Neural progenitor cell (in vitro differentiated cells): ENCODE measurements at places on chromosomes 3 and 15.
A peak's percentile ranks its signal among the peaks of the same experiment; 100 is the strongest.

- no peak for DNase-seq
Observed at GRCh38 chr3:109825971-109826810, 488.8 kb upstream of the DPPA4 start.

DNA sequence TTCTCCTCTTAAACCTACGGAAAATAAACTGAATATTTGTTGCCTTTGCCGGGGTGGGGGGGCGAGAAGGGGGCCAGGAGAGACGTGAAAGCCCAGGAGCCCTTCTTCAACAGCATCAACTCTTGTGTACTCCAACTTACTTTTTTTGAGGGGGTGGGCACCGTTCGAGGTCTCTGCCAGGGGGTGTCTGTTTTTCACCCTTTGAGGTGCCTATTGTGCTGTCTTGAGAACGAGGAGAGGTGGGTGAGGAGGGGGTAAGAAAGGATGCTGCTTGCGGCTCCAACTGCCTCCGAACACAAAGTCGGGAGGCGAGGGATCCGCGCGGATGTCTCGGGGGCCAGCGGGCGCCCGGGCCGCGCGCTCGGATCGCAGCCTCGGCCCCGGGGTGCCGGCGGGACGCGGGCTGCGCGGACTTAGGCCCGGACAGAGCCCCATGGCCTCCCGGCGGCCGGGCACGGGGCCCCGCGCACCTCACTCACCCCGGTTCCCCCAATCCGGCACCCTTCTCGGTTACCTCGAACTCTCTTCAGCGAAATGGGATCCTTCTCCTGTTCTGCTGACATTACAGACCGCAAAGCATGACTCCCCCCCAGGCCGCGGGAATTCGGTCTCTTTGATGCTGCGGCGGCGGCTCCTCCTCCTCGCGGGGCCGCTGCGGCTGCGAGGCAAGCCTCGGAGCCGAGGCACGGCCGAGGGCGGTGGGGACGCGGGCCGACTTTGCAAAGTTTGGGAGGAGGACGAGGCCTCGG, 650 bp downstream of the PYGO1 start:
- DNase-seq: peak; percentile 79

DNA sequence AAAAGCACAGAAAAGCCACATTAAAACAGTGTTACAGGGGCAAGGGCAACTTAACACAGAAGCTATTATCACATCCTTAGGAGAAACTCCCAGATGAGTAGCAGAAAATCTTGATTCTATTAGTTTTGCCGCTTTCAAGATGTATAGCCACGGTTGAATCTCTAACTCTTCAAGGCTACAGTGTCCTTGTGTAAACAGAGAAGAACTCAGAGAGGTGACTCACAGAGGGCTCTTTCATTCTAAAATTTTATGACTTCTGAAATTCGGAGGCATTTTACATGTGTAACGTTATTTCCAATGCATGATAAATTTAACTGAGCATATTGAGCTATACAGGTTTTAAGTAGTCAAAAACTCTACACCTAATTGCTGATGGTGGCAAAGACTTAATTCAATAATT, 846.6 kb downstream of the GBE1 start:
- DNase-seq: no peak

DNA sequence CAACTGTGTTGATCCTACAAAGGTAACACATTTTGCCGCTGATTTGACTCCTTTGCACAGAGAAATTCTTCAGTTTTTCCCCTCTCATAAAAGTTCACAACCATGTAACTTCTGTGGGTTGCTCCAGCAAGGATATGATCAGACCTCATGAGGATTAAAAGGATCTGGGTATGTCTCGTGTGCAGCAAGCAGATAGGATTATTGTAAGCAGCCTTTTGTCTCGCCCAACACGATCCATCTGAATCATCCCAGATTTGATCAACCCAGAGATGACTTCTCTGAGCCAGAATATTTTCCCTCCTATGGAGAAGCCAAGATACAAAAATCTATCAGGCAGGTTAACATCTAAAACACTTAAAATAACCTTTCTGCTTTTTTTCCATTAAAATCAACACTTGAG, 12.8 kb upstream of the BNIP2 start:
- DNase-seq: no peak

DNA sequence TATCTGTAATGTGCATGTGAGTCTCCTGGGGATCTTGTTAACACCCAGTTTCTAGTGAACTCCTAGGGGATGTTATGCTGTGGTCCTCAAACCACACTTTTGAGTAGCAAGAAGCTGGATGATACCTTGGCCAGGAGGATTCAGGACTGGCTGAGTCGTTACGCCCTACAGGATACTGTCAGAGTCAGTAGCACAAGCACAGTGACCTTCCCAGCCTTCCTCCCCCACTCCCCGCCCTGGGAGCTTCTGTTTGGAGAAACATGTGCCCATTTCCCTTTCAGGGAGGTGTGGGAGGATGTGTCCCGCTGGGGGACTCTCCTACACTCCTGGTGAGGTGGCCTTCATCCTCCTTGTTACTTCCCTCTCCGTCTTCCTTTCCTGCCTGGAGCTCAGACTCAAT, 76.4 kb upstream of the TRPM1 start:
- no peak for DNase-seq

DNA sequence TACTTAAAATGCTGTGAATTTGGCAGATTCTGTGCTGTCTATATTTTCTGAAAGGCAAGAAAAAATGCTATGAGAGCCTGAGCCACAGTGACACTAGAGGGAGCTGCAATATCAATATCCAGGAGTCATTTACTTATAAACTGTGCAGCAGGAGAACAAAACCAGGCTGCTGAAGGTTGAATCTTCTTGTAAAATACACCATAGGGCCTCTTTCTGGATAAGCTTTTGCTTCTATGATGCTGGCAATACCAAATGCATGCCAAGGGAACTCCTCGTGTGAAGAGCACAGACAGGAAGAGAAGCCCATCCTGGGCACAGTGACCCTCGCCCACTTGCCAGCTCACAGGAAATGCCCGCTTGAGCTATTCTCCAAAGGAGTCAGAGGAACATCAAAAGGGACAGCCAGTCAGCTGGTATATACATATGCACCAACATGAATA, 48.0 kb upstream of the TSPAN3 start:
- DNase-seq: peak; percentile 65

- peak; percentile 57 for DNase-seq
Observed at GRCh38 chr15:39583596-39584265, 2.9 kb downstream of the THBS1 start.

DNA sequence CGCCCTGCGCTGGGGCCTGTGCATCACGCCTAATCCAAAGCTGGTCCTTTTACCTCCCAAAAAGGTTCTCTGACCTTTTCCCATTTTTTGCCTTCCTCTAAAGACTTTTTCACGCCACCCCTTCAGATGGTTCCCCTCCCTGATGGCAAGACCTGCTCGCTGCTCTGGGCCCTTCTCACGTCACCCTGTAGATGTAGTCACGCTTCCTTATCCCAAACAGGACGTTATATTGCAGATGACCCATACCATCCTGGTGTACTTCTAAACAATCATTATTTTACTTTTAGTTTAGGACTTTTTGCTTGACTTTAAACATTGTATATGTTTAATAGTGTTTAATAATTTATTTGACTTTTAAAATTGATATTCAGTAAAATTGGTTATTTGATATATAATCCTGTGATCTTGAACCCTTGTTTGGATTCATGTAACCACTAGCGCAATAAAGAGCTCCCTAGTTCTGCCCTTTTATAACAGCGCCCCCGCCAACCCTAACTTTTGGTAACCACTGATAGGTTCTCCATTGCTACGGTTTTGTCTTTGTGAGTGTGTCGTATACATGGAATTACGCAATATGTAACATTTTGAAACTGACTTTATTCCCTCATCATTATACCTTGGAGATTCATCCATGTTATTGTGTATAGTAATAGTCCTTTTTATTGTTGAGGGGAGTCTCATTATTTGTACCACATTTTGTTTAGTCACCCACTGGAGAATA, 159.0 kb upstream of the CHRNA7 start:
- no peak for DNase-seq

GRCh38 chr3:193780397-193780796, 187.4 kb downstream of the OPA1 start:
- DNase-seq: no peak

GRCh38 chr15:27843146-27843545, 256.0 kb downstream of the OCA2 start:
- no peak for DNase-seq

GRCh38 chr3:192367616-192368015, 359.7 kb downstream of the FGF12 start:
- no peak for DNase-seq

GRCh38 chr15:91461377-91461776, 361.3 kb downstream of the SV2B start:
- no peak for DNase-seq

- DNase-seq: peak; percentile 88
Observed at GRCh38 chr3:141076036-141076773, 25.1 kb downstream of the SPSB4 start.

GRCh38 chr3:43950775-43951174, 260.0 kb downstream of the ABHD5 start:
- DNase-seq: no peak

- peak; percentile 27 for DNase-seq
Observed at GRCh38 chr3:190101320-190102011, 19.2 kb downstream of the P3H2 start.

GRCh38 chr3:115922681-115923347, 299.5 kb downstream of the GAP43 start:
- peak; percentile 26 for DNase-seq

DNA sequence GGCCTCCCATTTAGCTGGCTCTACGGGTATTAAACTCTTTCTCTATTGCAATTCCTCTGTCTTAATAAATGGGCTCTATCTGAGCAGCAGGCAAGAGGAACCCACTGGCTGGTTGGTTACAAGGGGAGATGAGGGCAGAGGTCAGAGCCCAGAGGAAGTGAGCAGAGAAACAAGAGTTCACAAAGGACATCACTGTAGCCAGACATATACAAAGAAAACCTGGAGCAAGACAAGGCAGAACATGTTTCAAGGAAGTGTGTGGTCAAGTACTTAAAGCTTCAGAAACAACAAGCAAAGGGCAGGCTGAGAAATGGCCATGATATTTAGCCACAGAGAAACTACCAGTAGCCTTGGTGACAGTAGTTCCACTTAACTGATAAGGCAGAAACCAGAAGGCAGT, 24.3 kb downstream of the SUSD5 start:
- DNase-seq: no peak

DNA sequence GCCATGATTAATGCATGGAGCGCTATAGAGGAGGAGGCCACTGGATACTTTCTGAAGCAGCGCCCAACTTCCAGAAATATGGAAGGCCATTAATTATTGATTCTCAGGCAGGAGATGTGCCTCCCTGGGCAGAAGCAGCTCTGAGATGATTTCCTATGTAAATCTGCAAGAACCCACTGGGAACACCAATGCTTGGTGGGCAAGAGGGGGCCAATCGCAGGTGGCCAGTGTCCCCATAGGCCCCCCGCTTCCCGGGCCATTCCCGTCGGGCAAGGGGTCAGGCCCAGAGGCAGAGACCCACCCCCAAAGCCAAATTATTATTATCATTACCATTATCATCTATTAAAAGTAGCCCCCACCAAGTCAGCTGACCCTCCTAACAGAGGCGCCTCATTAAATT, 288.0 kb upstream of the TLE3 start:
- DNase-seq: no peak

GRCh38 chr3:191473661-191474198, 12.8 kb downstream of the PYDC2 start:
- DNase-seq: no peak

DNA sequence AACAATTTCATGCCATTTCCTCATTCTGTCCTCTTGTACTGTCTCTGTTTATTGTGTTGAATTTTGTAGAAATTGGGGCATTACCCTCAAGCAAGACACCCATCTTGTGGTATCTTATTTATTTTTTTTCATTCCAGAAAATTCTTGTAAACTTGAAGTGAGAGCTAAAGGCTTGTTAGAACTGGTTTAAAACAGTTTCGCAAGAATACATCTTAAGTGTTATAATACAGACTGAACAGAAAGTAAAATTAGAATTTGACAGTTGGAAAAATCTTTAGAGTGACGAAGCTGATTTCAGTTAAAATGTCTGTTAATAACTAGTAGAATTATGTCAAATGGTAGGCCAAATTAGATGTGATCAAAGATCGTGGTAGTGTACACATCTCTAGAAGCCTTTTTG, 26.9 kb downstream of the RNF13 start:
- no peak for DNase-seq

- DNase-seq: no peak
Observed at GRCh38 chr15:81286621-81287121, 37.3 kb downstream of the STARD5 start.

DNA sequence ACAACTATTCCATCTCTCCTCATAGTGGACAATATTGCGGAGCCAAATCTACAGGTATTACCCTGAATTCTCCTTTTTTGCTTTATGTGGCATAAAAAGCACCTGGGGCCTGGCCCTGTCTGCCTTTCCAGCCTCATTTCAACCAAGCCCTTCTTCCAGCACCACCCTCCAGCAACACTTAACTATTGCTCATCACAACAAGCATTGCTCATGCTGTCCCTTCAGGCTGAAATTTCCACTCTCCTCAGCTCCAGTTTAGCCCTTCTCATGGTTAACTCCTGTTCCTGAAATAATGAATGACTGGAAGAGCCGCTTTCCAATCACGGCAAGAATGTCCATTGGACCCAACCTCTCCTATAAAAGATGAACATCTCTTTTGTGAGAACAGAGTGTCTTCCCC, 107.4 kb downstream of the P2RY1 start:
- DNase-seq: no peak

DNA sequence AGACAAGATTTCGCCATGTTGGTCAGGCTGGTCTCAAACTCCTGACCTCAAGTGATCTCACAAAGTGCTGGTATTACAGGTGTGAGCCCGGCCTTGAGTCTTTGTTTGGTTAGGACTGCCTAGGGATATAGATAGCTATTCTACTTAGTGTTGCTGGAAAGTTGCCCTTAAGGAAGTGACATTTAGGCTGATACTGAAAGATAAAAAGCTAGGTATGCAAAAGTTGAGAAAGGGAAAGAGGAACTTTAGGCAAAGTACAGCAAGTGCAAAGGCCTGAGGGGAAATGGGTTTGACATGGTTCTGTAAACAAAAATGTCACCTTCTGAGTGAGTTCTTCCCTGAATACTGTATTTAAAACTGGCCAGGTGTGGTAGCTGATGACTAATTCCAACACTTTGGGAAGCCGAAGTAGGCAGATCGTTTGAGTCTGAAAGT, 111.5 kb downstream of the ZNF609 start:
- no peak for DNase-seq

- no peak for DNase-seq
Observed at GRCh38 chr3:28406241-28406640, 57.6 kb upstream of the AZI2 start.

DNA sequence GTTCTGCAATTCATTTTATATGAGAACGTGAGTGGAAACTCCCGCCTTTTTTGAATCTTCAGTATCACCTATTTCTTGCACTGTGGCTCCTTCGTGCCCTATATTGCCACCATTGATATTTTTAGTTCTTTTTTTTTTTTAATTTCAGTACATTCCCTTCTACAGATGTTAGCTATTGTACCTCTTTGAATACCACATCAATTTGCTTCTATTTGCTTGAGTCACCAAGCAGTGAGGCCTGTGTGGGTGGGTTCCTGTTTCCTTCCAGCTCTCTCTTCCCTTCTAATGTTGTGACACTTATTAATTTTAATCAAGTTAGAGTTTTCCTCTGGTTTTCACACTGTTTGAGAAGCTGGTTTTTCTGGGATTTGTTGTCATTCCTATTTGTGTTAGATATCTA, 8.7 kb downstream of the HACD2 start:
- DNase-seq: no peak
